ENCODE measurements at places on chromosomes 11 and 22. TPM values are rescaled to one million over a fixed set of nuclear protein-coding genes. Genes with fewer than 3 reads are reported as not detected.

Gene ANO1
- total RNA-seq, result not detected

Gene BACE1-AS
- 3.1 TPM for total RNA-seq

Gene MS4A2
- total RNA-seq, result not detected

Gene CHST1
- total RNA-seq, result not detected

Gene PGA5
- not detected for total RNA-seq

Gene MAPK8IP1
- total RNA-seq, result 0.54 TPM

Gene MARK2
- 27.7 TPM for total RNA-seq

Gene C22orf15
- 0.33 TPM for total RNA-seq

Gene UNC93B1
- total RNA-seq, result 11.6 TPM

Gene MMP12
- total RNA-seq, result not detected

Gene POU2AF1
- 3.0 TPM for total RNA-seq

Gene GTSE1
- total RNA-seq, result 37.3 TPM

Gene OAF
- total RNA-seq, result 3.6 TPM

Gene NUDT22
- 69.6 TPM for total RNA-seq

Gene BRSK2
- total RNA-seq, result 0.46 TPM

Gene BIK
- total RNA-seq, result 2.2 TPM

Gene TUBA8
- total RNA-seq, result 1.2 TPM

Gene MYO7A
- 0.06 TPM for total RNA-seq

Gene GAL3ST3
- total RNA-seq, result 0.95 TPM

Gene C11orf21
- 2.6 TPM for total RNA-seq

Gene ZNF280A
- total RNA-seq, result not detected

Gene TRIOBP
- 19.7 TPM for total RNA-seq

Gene NXPE2
- not detected for total RNA-seq

Gene ATM
- 65.6 TPM for total RNA-seq

Gene MUC5AC
- not detected for total RNA-seq

Measured in activated naive CD8-positive, alpha-beta T cell treated with anti-CD3 and anti-CD28 coated beads for 36 hours (primary cell).